ENCODE measurements at places on chromosomes 16 and 17. TPM values are rescaled to one million over a fixed set of nuclear protein-coding genes. Genes with fewer than 3 reads are reported as not detected.

The NEUROD2 gene
- total RNA-seq = 0.18 TPM

The FA2H gene
- 27.5 TPM for total RNA-seq

The GH1 gene
- total RNA-seq = not detected

The HIRIP3 gene
- 14.2 TPM for total RNA-seq

The HOXB9 gene
- total RNA-seq = 7.8 TPM

The ABCA10 gene
- 0.12 TPM for total RNA-seq

The SEPTIN1 gene
- 1.9 TPM for total RNA-seq

The KRTAP2-3 gene
- not detected for total RNA-seq

The NIP7 gene
- total RNA-seq = 50.6 TPM
